ENCODE measurements at places on chromosomes 5 and 9.

GRCh38 chr5:90014420-90014819 is 395.1 kb downstream of the CETN3 start:
- no peak for DNase-seq

DNA sequence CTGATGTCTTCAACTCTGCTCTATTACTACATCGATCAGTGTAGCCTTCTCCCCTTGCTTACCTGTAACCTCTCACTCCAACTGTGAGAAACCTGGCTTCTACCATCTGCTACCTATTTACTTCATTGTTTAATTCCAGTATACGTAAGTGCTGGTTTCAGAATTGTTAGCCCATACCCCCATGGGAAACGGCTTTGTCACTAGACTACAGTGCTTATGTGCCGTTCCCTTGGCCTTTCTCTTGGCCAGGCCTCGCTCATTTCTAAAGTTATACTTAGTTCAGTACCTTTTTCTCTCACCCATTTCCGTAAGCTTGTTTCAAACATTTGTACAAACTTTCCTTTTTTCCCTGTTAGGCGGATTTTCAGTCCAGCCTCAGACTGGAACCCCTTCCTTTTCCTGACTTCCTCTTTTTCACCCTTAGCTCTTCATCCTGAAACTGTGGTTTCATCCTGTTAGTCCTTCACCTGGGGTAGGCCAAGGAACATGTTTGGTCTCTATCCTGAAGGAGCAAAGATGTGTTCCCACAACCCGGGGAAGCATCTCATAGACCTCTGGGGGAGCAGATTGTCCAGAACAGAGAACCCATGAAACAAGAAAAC is 21.7 kb downstream of the ALG2 start:
- no peak for DNase-seq

GRCh38 chr9:125106285-125106893 is 36.9 kb downstream of the SCAI start:
- no peak for DNase-seq

GRCh38 chr5:149135536-149136201 is 5.6 kb upstream of the ABLIM3 start:
- DNase-seq, result no peak

GRCh38 chr5:155193483-155194107 is 180.0 kb downstream of the KIF4B start:
- no peak for DNase-seq

DNA sequence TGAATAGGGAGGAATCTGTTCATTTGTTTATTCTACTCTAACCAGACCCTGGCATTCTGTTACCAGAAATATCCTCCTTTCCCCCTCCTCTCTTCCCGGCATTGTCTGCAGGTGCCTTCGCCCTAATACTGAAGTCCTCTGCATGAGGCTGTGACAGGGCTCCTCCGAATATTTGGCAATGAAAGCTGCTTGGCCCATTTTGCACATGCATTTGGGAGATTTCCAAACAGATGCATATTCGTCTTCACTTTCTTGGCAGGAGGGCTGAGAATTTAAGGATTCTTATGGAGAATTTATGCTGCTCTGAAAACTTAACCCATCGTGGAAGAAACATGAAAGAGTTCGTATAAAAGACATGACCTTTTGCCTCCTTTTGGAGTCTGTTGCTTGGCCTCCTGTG is 484.0 kb downstream of the ZNF608 start:
- no peak for DNase-seq

DNA sequence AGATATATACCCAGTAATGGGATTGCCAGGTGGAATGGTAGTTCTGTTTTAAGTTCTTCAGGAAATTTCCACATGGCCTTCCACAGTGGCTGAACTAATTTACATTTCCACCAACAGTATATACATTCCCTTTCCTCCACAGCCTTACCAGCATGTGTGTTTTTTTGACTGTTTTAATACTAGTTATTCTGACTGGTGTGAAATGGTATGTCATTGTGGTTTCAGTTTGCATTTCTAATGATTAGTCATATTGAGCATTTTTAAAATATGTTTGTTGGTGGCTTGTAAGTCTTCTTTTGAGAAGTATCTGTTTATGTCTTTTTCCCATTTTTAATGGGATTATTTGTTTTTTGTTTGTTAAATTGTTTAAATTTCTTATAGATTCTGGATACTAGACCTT is 208.9 kb downstream of the CFAP90 start:
- DNase-seq, result no peak

GRCh38 chr9:123772374-123772773 is 157.6 kb downstream of the DENND1A start:
- no peak for DNase-seq

DNA sequence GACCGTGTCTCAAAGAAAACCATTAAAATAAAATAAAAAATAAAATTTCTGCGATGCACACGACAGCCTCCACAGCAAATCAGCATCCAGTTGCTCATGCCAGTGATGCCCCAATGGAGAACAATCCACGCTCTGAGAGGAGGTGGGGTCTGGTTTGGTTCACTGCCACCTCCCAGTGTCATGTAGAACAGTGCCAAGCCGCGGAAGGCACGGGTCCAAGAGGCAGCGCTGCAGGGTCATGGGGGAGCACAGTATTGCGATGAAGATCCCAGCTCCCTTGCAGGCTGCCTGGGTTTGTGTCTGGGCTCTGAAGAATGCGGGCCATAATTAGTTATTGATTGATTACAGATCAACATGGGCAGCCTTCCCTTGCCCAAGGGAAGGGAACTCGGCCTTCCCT is 6.1 kb upstream of the CACFD1 start:
- DNase-seq, result no peak

DNA sequence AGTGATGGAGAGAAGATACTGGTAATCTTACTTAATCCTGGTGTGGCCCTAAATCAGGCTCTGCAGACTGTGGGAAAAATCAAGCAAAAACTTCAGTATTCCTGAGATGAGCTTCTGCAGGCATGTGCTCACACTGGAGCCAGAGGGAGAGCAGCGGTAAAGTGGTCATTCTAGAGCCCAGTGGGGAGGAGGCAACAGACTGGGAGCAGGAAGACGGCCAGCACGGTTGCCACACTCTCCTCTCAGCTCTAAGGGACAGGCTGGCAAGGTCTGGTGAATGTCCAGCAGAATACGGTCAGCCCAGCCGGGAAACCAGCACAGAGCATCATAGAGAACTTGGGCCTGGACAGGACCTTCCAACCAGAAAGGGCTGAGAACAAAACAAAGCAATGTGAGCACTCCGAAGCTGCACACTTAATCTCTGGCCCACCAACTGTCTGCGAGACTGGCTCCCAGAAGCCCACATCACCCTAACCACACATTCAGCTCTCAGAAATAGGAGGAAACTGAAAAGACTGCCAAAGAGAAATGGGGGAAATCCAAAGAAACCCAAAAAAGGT is 30.3 kb downstream of the MED27 start:
- no peak for DNase-seq

GRCh38 chr9:97705354-97705950 is 8.3 kb upstream of the XPA start:
- DNase-seq, result no peak

GRCh38 chr9:99221266-99221620 is 499 bp downstream of the ALG2 start:
- DNase-seq, result no peak

Data from stimulated activated CD4-positive, alpha-beta T cell treated with anti-CD3 and anti-CD28 coated beads, Interleukin-1b, Interleukin-23, amount 100 ng/mL, for 1 hour (primary cell).